D721Med (cell line): ENCODE measurements at places on chromosomes 11 and 22.

GRCh38 chr11:22193348-22194051, 615 bp downstream of the ANO5 start:
- DNase-seq: peak; percentile 20

DNA sequence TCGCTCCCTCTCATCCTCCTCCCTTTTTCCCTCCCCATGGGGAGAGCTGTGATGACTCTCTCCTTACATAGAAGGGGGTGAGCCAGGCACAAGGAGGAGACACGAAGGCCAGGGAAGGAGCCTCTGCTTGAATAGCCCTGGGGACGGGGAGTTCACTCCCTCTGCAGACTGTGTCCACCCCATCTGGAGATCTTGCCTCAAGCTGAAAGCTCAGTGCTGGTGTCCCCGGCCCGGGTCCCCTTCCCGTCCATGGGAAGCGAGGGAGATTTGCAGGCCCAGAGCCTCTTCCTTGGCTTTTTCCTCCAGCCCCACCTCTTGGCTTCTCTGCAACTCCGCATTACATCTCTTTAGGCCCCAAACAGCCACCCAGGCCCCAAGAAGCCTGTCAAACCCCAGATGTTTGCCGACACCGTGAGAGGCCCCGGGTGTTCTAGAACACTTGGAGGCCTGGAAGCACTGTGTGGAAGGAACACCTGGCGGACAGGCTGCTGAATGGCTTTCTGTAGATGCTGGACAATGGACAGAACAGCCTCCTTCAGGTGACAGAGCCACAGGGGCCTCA, 32.3 kb downstream of the LINC01488 start:
- DNase-seq: no peak

- DNase-seq: no peak
Measured at GRCh38 chr11:44825058-44825785, 98.5 kb downstream of the TSPAN18 start.

- DNase-seq: no peak
Measured at GRCh38 chr22:25183949-25184619, 15.6 kb upstream of the CRYBB3 start.

GRCh38 chr11:123056835-123057491, 5.0 kb downstream of the HSPA8 start:
- no peak for DNase-seq

GRCh38 chr11:129289350-129290040, 86.2 kb upstream of the BARX2 start:
- no peak for DNase-seq

- DNase-seq: no peak
Measured at GRCh38 chr11:119892311-119892808, 163.4 kb upstream of the NECTIN1 start.

DNA sequence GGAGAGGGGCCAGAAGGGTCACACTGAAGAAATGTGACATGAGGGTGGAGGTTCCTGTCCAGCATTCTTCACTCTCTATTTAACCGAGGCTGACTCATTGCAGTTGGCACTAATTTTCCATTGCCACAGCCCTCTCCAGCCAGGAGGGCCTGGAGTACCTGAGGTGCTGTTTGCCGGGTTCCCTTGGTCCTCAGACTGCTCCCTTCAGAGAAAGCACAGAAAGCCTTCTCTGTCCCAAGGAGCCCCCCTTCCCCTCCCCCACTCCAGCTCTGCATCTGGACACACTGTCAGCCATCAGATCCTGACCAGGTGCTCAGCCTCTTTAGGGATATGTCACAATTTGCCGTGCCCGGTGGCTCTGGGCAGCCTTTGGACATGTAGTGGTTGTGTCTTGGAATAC, 3.2 kb upstream of the C11orf91 start:
- no peak for DNase-seq

DNA sequence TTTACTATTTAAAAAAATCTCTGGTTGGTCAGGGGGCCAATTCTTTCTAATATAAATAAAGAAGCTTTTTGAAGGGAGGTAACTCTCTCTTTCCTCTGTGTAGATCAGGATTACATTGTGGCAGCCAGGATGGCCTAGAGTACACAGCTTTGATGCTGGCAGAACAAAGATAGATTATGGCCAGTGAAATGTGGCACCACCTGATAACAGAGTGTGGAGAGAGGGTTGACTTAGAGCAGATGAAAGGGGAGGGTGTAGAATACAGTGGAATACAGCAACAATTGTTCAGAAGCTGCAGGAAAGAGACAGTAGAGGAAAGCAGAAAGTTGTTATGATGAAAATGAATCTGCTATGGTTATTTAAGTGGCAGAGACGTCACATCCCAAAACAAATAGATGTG, 99.0 kb downstream of the FAR1 start:
- DNase-seq: no peak

GRCh38 chr11:118657238-118657637, 22.2 kb downstream of the TREH start:
- DNase-seq: no peak

DNA sequence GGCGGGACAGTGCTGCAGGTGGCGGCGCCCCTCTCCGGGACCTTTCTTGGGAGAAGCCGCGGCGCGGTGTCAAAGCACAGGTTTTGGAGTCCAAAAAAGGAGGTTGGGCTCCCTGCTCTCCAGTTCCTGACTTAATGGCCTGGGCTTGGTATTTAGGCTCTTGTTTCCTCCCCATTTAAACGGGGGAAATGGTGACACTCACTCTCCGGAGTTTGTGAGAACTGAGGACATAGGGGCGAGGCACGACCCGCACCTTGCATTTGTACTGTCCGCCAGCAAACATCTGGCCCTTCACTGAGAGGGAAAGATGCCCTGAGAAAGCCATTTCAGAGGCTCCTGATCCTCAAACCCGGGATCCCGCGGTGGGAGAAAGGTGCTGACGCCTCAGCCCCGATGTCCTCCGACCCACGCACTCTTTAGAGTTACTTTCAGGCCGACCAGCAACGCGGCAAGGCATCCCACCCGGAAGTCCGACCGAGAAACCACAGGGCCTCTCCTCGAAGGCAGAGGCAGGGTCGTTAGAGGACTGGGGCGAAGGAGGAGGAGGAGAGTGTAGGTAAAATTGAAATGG, 2.9 kb upstream of the WDR74 start:
- DNase-seq: no peak

DNA sequence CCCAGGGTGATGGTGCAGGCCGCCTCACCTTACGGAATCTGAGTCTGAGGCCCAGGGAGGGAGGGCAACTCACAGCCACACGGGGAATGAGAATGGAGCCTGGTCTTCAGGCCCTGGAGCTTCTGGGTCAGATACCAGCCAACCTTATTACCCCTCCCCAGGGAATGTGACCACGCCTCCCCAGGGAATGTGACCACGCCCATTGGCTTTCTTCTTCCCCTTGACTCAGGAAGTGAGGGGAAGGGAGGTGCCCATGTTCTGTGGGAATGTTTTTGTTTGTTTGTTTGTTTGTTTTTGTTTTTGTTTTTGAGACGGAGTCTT, 57.5 kb upstream of the RBFOX2 start:
- DNase-seq: no peak

DNA sequence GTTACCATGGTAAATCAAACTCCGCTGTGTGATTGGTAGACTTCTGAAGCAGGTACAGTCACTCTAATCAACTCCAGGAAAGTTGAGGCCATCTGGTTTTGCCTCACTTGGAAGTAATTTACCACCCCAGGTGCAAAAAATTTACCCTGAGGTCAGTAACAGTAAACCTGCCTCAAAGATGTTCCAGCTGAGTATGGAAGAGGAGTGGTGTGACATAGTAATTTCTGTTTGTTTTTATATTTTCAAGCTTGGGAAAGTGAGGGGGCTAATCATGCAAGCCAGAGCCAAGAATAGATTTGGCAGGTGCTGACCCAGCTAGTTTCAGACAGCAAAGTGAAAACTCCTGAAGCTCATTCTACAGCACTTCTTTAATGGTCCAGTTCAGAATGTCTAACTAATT, 691.6 kb downstream of the NTM start:
- no peak for DNase-seq

DNA sequence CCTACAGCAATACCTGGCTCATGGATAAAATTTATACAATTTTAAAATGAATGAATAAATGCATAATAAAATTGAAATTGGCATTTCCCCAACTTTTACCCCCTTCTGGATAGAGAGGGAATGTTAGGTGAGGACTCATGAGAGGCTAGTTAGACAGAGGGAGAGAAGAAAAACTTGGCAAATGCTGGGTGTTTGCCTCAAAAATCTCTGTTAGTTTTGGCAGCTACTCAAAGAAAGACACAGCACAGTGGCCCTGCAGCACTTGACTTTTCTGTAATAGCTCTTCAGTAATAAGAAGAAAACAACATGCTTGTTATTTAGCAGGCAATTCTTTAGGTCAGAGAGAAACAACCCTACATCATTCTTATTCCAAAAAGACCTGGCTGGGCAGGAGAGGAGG, 20.7 kb upstream of the IZUMO1R start:
- DNase-seq: no peak

DNA sequence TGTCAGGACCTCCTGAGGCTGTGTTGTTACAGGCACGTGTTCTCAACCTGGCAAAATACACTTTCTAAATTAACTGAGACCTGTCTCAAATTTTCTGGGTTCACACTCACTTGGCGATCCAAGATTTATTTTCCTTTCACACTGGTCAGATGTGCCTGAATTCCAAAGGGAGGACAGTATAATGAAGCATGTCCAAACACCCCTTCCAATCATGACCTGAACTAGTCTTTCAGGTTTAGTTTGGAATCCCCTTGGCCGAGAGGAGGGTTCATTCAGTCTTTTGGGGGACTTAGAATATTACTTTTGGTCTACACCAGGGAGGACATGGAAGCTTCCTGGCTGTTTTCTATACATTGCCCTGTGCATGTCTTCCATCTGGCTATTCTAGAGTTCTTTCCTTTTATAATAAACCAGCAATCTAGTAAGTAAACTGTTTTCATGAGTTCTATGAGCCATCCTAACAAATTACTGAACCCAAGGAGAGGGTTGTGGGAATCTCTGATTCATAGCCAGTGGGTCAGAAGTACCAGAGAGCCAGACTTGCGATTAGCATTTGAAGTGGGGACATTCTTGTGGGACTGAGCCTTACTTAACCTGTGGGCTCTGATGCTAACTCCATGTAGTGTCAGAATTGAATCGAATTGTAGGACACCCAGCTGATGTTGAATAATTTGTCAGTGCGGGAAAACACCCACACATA, 14.8 kb upstream of the TMEM216 start:
- no peak for DNase-seq

DNA sequence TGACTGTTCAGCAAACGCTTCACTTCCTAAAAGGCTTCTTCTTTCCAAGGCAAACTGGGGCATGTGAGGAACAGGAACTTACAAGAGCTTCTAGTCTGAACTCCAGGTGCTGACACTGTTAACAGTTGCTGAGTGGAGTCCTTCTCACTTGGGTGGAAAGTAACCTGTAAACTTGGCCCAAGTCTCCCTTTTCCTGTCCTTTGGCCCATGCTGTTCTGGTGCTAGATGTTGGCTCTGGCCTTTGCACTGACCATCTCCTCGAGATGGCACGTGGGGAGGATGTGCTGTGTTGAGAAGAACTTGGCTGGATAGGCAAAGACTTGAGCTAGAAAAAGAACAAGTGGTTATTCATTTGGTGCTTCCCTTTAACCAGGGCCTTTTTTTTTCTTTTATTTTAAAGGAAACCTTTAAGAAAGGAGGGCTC, 53.6 kb downstream of the PTPRJ start:
- DNase-seq: no peak

GRCh38 chr11:61675826-61676225, 4.4 kb upstream of the DAGLA start:
- DNase-seq: no peak

DNA sequence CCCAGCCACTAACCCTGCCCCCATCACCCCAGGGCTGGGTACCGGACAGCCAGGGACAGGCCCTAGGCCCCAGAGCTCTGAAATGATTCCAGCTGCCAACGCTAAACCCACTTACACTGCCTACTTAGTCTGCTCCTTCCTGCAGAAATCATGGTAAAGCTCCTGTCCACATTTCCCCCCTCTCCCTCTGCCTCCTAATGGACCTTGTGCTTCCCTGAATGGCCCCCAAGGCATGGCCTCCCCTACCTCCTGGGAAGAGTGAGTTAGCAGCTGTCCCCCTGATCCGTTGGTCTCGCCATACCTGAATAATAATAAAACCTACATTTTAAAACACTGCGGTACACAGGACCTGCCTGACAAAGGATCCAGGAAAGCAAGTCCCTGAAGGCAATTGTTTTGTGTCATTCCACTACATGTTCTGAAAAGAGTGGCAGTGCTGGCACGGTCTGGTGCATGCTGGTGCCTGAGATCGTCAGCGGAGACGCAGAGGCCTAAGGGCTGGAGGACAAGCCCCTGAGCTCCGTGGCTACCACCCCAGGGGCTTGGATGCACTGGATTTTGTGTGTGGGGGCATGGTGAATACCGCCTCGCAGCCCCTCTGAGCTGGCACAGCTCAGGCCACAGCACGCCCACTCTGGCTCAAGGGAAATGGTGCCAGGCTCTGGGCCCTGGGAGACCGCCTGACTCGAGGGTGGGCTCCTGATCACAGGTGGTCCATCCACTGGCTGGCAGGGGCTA, 186.3 kb downstream of the CTTN start:
- no peak for DNase-seq

DNA sequence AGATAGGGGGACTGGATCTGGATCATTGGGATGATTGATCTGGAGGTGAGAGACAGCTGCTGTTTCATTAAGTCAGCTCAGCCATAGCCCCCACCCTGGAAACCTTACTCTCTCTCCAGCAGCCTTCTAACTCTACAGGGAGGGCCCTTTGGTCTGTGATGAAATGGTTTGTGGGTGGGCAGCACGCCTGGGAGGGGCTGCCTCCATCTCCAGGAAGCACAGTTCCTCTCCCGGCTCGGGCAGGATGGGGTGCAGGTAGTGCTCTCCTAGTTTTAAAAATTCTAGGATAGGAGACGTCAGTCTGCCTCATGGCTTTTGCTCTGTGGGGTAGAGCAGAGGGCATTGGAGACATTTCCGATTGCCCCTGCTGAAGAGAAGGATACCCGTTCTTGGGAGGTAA, 89.7 kb downstream of the CEP164 start:
- DNase-seq: no peak

GRCh38 chr11:91802475-91802874, 422.1 kb upstream of the FAT3 start:
- DNase-seq: no peak

DNA sequence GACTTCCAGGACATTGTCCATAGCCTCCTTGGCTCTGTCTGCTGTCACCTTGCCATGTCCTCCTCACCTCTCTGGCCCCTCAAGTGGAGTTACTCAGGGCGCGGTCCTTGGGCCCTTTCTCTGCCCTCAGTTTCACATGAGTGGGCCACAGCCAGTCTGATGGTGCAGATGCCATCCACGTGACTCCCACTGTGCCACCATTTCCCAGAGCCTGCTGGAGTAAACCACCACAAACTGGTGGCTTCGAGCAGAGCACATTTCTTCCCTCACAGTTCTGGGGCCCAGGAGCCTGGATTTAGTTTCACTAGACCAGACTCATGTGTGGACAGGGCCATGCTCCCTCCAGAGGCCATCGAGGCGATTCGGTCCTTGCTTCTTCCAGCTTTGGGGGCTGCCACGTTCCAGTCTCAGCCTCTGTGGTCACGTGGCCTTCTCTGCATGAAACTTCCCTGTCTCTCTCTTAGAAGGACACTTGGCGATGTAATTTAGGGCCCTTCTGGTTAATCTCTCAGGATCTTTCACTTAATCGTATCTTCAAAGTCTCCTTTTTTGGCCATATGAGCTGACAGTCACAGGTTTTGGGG, 14.6 kb downstream of the SMARCB1 start:
- no peak for DNase-seq
